ENCODE measurements at places on chromosomes 5 and 9.

- no peak for DNase-seq
These were observed at the start of gene SMIM33 for GRCh38 chr5:139470821-139471300. TSS of gene SMIM33 (plus strand) at chr5:139471004. CDS start at chr5:139471122, 118 bp downstream.

DNA sequence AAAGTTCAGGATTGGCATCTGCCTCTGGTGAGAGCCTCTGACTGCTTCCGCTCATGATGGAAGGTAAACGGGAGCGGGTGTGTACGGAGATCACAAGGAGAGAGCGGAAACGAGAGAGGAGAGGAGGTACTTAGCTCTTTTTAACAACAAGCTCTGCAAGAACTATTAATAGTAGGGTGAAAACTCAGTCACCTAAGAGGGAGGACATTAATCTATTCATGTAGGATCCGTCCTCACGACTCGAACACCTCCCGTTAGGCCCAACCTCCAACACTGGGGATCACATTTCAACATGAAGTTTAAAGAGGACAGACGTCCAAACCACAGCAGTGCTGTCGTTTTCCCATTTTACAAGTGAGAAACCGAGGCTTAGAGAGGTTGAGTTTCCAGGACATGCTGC is 173.7 kb downstream of the SLC28A3 start:
- no peak for DNase-seq

GRCh38 chr9:132591244-132591643 is 8.8 kb downstream of the BARHL1 start:
- no peak for DNase-seq

GRCh38 chr5:133569347-133569746 is 43.0 kb downstream of the FSTL4 start:
- DNase-seq = no peak
